ENCODE measurements at places on chromosomes 12 and 14.
A peak's percentile ranks its signal among the peaks of the same experiment; 100 is the strongest.

DNA sequence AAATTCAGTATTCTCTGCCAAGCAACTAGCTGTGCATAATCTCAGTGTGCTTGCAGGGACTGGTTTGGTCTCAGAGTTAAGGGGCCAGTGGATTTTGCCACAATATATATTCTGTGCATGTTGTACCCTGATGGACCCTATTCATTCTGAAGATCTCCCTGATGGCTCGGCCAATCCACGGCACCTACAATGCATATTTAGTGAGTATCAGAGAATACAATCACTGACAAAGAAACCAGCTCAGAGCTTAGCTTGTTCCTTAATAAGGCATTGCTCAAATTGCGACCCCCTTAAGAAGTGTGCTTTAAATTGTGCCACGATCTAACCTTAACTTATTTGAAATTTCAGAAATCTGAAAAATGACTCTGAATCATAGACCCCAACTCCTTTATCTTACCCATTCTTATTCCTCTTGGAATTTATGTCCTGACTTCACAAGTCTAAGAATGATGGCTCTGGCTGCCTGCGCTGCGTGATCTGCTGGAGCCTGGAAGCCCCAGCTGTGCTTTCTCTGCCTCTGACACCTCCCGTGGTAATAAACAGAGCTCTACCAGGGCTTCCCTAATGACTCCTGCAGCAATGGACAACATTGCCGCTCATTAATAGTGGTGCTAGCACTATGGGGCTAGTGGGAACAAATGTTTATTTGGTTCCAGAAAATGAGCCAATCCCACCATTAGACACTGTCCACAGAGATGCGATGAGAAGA, 9.0 kb upstream of the DCAF4 start:
- DNase-seq = no peak

GRCh38 chr12:87924149-87924548, 105.1 kb downstream of the C12orf50 start:
- DNase-seq = no peak

DNA sequence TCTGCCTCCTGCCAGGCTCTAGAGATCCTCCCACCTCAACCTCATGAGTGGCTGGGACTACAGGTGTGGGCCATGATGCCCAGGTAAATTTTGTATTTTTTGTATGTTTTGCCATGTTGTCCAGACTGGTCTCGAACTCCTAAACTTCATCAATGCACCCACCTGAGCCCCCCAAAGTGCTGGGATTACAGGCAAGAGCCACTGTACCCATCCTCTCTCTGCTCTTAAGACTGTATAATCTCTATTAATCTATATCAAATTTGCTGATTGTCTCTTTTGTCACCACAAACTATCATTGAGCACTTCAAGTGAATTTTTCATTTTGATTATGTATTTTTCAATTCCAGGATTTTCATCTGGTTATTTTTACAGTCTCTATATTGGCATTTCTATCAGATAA, 440.3 kb downstream of the NOVA1 start:
- DNase-seq = no peak

DNA sequence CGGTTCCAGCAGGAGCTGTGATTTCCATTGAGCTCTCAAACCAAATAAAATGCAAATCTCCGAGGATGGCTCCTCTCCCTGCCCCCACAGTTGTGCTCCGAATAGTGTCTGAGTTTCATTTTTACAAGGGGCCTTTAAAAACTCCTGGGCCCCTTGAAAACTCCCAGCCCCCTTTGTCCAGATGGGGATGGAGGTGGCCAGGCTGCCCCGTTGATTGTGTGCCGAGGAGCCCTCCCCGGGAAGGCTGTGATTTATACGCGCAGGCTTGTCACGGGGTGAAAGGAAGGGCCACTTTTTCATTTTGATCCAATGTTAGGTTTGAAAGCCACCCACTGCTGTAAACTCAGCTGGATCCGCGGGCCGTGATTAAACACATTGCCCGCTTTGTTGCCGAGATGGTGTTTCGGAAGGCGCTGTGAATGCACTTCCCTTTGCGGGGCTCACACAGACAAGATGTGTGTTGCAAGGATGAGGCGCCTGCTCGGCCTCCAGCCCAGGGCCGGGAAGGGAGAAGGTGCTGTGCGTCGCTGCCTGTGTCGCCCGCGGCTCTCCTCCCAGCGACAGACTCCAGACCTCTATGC, 98.8 kb downstream of the TMEM132C start:
- no peak for DNase-seq

DNA sequence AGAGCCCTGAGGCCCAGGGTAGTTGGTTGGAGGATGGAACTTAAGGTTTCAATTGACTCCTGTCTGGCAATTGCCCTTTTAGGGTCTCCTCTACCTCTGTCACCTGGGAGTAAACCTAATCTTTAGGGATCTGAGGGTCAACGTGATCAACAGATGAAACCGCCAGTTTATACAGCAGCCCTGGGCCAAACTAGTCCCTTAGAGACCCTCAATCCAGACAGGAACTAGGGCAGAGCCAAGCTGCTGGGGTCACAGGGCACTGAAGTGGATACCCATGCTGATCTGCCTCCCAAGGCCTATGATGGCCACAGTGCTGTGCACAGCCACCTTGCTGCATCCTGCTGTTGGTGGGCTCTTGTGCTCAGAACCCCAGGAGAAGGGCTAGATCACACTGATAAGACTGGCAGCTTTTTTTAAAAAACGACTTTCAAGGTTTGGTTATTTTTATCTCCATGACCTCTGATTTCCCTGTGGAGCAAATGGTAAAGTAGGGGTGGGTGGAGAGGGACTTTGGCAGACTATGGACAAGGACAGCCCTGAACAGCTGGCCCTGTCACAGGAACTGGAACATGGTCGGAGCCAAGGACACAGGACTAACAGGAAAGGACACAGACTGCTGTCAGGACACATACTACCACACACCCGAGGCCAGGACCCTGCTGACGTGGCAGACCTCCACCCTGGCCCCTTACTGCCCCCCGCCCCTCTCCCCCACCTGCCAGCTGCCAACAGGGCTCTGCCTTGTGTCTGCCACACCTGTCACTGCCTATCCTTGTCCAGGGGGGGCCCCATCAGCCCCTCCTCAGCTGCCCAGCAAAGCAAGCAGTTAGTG, 474 bp downstream of the FITM1 start:
- no peak for DNase-seq

DNA sequence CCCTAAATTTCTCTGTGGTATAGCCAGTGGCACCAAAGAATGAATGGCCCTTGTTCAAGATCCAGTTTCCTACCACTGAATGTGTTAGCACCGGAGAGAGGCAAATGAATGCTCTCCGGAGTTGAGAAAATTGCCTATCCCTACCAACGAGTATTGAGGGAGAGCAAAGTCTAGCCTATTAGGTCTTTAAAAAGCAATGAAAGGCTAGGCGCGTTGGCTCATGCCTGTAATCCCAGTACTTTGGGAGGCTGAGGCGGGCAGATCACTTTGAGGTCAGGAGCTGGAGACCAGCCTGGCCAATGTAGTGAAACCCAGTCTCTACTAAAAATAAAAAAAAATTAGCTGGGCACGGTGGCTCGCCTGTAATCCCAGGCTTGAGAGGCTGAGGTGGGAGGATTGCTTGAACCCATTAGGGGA, 898 bp upstream of the RAB15 start:
- no peak for DNase-seq

GRCh38 chr14:64826333-64826732, 53.4 kb downstream of the SPTB start:
- no peak for DNase-seq

- peak; percentile 20 for DNase-seq
Measured at GRCh38 chr12:109020796-109021380, at the start of gene SVOP. TSS of gene SVOP (minus strand) at chr12:109021068. CDS start at chr12:109020868, 200 bp downstream.

DNA sequence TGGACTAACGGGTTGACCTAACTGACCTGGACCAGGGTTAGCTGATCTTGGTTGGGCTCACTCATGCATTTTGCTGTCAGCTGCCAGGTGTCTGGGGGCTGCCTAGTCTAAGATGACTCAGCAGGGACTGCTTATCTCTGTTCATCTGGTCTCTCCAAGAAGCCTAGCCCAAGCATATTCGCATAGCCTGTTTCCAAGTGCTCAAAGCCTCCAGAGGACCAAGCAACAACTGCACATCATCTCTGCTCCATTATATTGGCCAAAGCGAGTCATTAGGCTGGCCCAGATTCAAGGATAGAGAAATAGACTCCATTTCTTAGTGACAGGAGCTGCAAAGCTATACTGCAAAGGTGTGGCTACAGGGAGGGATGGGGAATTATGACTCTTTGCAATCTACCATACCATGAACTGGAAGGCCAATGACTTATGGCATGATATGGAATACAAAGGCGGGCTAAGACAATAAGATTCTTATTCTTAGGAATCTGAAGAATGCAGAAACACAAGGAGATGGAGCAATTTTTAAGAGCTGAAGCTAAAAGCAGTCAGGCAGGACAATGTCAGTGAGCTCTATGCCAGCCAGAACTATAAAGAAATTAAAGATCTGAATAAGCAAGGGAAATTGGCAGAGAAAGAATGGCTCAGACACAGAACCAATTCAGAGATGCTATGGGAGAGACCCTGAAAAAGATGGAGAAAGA, 194.6 kb upstream of the FSCB start:
- no peak for DNase-seq

DNA sequence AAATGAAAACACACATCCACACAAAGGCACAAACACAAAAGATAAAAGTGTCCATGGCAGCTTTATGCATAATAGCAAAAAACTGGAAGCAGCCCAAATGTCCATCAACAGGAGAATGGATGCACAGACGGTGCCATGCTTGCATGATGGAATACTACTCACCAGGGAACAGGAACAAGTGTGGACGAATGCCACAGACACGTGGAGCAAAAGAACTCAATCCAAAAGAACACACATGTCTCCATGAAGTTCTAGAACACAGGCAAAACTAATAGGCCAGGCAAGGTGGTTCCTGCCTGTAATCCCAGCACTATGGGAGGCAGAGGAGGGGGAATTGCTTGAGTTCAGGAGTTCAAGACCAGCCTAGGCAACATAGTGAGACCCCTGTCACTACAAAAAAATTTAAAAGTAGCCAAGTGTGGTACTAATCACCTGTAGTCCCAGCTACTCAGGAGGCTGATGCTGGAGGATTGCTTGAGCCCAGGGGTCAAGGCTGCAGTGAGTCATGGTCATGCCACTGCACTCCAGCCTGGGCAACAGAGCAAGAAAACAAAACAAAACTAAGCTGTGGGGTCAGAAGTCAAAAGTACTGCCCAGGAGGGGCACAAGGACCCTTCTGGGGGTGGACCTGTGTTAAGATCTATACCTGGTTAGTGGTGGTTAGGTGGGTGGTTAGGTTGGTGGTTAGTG, 7.3 kb upstream of the TMEM119 start:
- DNase-seq = no peak

DNA sequence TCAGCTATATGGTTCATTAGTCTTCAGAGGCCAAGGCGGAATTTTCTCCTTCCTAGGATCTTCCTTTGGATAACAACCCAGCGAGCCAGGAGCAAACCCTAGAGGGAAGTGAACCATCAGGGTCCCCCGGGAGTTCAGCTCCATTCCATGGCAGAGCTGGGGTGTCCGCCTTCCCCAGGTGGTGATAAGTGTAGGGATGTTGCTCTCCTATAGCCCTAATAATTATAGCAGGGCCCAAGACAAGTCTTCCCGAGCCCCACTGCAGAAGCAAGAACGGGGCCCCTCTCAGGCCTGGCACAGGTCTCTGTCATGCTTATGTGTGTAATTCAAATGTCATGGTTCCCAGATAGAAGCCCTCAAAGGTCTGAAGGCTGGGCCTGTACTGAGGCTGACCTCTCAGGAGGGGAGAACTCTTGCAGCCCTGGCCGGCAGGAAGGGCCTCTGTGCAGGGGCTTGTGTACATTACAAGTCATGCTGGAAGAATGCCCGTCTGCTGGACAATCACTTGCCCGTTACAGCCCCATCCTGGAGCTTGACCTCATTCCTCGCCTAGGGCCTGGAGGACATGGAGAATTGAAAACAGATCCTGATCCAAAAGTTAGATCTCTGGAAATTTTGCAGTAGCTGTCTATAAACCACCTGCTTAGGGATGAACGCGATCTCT, 17.3 kb downstream of the LRTM2 start:
- no peak for DNase-seq

- no peak for DNase-seq
Measured at GRCh38 chr12:65323070-65323469, 44.6 kb downstream of the MSRB3 start.

GRCh38 chr12:91241756-91242155, 59.1 kb upstream of the DCN start:
- DNase-seq = no peak

DNA sequence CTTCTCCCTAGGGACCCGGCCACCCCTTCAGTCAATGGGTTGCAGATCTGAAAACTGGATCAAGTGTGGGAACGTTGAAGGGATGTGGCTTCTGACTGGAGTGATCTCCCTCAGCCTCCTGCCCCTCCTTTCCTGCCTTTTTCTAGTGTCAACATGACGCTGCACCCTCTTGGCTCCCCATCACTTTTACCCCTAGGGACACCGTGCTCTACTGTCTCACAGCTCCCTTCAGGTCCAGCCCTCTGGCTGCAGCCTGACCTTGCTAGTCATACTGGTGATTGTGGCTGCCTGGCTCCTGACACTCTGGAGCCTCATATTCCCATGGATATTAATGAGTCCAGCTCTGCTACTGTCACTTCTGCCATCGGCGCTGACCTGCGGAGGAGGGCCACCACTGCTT, 51.5 kb upstream of the RASSF3 start:
- no peak for DNase-seq

DNA sequence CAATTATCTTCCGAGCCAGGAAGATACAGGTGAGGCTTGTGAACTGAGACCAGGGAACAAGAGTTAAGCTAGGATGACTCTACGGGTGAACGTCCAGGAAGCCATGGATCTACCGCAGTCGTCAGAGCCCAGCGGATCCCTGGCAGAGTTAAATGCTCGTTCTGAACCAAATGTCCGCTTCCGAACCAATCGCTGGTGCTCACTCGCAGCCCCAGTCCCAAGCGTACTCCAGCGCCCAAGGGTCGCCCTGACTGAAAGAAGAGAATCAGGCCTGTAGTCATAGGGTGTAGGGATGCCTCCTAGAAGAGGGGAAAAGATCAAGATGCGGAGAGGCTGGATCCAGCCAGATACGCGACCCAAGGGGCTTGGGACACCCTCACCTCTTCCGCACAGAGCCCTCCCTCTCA, 283 bp downstream of the VIPAS39 start:
- DNase-seq = no peak

- DNase-seq = no peak
Measured at GRCh38 chr14:35949920-35950513, 123.9 kb downstream of the BRMS1L start.

- no peak for DNase-seq
Measured at GRCh38 chr12:5586201-5586600, 154.3 kb downstream of the NTF3 start.

All from naive thymus-derived CD8-positive, alpha-beta T cell (primary cell).